ENCODE measurements at places on chromosomes 6 and 20.

GRCh38 chr6:101926149-101926925, 532.8 kb downstream of the GRIK2 start:
- no peak for DNase-seq

DNA sequence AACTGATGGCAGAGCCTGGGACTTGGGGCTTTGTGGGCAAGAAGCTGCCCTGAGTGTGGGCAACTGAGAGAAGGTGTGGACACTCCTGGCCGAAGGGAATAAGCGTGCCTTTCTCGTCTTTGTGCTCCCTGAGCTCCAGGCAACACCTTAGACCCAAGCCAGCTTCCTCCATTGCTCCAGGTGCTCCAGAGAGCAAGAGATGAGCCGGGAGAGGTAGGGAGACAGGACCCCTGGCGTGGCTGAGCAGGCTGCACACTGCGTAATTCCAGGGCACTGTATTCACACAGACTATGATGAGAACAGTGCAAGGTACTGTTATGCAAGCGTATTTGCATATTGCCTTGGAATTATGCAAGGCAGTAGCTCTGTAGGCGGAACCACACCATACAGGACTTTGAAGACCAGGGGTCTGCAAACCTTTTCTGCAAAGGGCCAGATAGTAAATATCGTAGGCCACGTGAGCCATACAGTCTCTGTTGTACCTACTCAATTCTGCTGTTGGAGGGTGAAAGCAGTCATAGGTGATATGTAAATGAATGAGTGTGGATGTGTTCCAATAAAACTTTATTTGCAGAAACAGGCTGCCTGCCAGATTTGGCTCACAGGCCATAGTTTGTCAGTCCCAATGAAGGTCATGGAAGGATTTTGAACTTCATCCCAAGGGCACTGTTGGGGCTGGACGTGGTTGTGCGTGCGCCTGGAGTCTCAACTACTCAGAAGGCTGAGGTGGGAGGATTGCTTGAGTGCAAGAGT, 42.1 kb upstream of the FAM83D start:
- DNase-seq, result no peak

DNA sequence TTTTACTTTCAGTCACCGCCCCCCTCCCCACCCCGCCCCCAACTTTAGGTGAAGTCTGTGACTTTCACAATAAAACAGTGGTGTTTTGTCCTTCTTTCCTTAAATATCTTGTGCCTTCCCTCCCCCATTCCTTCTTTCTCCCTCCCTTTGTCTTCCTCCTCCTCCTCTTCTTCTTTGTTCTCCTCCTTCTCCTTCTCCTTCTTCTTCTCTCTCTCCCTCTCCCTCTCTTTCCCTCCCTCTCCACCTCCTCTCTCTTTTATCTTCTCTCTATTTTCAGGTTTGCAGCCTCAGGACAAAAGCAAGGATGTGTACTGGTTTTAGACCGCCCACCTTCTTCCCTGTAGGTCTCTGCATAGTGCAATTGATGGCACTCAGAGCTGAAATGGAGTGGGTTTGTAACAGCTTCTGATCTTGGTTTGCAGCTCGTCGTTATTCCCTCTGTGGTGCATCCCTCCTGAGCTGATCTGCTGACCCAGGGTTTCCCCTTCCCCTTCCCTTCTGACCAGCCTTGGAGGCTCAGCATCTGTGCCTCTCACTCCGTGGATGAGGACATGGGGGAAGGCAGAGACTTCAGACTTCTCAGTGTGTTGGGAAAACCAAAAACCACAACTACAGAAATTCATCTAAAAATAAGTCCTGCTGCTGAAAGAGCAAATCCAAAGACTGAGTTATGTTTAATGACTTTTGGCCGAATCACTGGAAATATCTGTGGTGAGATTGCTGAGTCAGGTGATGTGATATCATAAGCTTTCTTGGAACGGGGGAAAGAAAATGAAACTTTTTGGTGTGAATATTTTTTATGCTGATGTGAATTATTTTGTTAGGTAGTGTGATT, 6.9 kb downstream of the VGLL2 start:
- DNase-seq, result no peak

GRCh38 chr6:57085471-57085870, 4.5 kb upstream of the ZNF451 start:
- no peak for DNase-seq

DNA sequence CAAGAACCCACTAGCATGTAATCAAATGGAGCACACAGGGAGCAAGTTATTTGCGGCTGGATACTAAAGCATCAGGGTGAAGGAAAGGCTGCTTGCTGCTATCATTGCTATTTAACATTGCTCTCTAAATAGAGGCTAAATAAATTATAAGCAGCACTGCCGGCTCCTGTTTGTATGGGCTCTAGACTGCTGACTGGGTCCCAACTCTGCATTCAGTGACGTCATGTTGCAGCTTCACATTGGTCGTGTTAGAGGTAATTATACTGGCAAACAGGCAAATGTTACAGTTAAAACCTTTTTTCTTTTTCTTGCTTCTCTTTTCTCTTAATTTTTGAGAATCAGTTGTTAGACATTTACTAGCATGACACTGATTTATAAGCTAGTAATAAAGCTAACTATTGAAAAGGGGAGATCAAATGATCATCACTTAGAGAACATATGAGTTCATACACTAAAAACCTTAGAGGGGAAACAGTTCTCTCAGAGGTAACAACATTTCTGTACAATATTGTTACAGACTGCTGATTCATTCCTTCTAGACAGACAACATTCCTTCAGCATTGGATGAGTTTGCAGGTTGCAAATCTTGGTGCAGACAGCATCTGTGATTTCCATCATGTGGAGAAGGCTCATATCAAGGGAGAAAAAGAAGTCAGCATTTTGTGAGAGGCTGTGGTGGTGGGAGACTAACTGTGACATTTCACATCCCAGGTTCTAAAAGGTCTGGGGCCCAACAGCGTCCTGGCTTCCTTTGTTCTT, 15.9 kb downstream of the RFPL4B start:
- no peak for DNase-seq

DNA sequence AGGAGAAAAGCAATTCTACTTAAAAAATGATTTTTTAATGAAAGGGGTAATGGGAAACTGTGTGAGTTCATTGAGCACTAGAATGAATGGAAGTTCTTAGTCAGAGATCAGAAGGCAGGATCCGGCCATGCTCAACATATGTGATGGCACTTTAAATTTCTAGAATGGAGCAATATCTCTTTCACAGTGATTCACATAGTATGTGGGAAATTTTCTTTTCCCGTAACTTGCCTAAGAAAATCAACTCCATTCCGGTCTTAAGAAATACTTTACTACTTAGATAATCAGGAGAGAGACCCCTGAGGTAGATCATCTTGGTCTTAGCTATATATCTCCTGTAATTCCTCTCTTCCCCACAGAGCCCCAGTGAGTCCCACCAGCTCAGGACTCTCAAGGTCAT, 131.8 kb downstream of the SCML4 start:
- DNase-seq, result no peak

DNA sequence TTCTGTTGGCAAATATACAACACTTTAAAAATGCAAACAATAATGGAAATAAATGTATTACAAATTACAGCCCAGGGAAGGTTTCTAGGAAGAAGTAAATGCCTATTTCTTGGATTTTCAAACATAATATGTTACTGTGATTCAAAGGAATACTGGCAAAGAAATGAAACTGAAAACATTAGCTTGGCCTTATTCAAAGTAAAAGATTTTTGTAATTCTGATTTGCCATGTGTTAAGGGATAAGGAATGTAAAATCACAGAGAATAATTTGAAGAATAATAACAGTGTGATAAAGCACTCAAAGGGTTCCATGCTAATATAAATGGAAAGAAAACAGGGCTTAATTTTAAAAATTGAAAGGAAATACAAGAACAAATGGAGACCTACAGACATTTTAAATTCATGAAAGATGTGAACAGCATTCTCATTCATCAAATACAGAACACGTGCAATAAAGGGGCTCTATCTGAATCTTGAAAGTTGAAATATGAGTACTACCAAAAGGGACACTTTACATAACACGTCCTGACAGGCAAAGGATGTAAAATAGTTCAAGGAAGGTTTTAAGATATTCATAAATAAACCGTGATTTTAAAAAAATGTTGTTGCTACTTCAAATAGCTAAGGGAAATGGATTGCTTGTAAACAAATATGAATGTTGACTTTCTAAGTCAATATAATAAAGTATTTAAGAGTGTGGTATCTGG, 138.1 kb downstream of the RFPL4B start:
- no peak for DNase-seq

DNA sequence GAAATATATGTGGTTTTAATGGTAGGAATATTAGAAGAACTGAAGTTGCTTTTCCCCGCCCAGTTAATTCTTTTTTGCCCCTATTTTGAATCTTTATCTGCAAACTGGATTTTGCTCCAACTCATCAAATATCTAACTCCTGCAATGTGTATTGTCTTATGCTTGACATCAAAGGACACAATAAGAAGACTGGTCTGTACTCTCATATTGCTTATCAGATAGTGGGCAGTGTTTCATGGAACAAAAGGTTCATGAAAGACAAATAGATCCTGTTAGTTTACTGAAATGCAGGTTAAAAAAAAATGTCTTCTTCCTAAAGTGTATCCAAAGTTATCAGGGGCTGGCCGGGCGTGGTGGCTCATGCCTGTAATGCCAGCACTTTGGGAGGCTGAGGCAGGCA, 27.7 kb upstream of the GTF3C6 start:
- no peak for DNase-seq

GRCh38 chr6:108561742-108562502, 1.2 kb downstream of the FOXO3 start:
- no peak for DNase-seq

- no peak for DNase-seq
Measured at GRCh38 chr6:43088654-43089056, 12.5 kb downstream of the PTK7 start.

DNA sequence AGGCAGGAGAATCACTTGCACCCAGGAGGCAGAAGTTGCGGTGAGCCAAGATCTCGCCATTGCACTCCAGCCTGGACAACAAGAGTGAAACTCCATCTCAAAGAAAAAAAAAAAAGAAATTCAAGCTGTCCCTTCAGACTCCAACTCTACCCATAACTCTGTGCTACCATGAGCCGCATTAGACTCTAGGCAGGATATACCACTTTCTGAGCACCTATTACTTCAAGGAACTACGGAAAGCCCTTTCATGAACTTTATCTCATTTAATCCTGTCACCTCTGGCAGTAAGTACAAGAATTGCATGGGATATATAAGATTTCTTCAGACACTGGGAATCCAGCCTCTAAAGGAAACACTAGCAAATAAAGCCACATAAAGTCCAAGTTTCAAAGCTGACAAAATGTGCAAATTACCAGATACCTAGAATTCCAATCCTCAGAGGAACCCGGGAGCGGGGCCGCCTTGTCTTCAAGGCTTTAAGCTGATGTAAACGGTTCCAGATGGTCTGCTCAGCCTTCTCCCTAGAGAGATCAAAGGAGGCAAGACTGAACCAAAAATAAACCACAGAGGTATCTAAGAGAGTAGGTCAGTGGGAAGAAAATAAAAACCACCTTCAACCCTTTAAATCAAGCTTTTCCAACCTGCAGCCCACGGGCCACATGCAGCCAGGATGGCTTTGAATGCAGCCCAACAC, 9.4 kb downstream of the CDK5RAP1 start:
- DNase-seq, result no peak

DNA sequence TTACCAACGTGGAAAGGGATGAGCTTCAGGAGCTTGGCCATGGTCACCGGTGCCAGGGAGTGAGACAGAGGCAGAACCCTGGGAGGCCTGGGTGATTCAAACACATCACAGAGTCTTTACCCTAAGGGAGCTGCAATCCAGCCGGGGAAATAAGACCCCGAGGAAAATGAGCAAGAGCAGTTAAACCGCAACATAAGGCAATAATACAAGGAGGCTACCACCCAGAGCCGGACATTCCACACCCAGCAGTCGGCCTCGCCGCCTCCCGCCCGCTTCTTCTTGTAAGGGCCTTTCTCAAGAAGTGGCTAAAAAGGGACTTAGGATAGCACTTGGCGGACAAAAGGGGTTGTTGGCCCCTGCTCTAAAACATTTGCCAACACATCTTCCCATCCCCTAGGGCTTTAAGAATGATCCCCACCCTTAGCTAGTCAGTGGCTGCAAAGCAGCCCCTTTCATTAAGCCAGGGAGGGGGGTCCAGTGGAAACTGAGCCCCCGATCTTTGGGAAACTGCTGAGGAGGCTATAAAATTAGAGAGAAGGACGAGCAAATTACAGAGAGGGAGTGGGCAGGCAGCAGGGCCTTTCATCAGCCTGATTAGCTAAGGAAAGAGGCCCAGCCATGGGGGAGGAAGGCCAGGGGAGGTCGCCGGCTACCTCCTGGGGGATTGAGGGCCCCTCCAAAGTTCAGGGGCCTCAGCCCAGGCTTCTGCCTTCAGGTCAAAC, 34.3 kb downstream of the SNX5 start:
- no peak for DNase-seq

- no peak for DNase-seq
Measured at GRCh38 chr6:162750776-162751175, 23.0 kb downstream of the PACRG start.

DNA sequence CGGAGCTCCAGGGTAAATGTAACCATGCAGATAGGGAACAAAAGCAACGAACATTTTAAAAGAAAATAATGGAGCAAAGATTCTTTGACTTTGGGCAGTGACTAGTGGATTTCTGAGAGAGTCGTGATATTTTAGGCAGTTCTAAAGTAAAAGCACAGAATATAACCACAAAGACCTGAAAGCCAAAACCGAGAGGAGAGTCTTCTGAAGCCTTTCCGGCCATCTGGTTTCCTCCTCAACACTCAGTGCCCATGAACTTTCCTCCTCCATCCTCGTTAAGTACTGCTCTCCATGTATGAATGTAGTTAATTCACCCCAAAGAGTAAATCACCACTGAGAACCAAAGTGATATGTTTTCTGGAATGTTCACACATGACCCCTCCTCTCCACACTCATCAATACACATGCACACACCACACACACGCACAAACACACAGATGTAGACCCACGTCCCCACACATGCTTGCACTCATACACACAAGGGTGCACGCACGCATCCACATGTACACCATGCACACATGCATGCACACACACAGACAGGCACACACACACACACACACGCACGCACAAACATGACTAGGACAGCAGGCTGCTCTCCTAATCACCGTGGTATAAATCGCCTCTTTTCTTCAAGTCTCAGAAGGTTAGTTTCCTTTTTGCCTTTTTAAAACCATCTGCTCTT, 109.5 kb downstream of the MYLK4 start:
- no peak for DNase-seq

GRCh38 chr6:788058-788457, 95.1 kb upstream of the EXOC2 start:
- DNase-seq, result no peak
